ENCODE measurements at places on chromosomes 1 and 21.

- no peak for DNase-seq
Observed at GRCh38 chr1:200693327-200693726, 23.6 kb upstream of the DDX59 start.

DNA sequence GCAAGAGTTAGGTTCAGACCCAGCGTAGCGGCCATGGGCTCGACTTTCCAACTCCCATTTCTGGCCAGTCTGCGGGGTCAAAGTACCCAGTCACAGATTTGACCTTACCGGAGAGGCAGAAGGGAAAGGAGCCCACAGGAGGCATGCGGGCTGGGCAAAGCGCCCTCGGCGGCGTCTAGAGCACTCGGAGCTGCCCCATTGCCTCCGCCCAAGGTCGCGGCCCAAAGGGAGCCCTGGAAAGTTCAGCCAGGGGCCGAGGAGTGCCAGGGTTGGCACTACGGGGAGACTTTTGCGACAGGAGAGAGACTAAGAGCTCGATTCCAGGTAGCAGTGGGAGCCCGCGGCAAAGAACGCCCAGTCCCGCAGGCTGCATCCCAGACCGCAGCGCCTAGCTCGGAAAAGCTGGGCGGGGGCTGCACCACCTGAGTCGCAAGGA is 896 bp downstream of the KANK4 start:
- no peak for DNase-seq

- no peak for DNase-seq
Observed at GRCh38 chr1:39877231-39877778, 6.0 kb downstream of the TRIT1 start.

DNA sequence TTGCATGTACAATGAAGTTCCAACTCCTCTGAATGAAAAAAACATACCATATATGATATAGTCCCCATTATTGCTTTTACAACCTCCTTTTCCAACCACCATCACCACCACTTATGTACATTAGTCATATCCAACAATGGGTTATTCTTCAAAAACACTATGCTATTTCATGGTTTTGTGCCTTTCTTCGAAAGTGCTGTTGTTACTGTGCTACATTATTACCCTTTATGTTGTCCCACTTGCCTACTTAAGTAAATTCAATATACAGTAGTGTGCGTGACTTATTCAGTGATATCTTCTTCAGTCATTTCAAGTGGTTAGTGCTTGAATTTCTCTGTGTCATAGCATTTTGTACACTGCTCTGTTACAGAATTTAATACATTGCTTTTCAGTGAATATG is 105.3 kb downstream of the ASH1L start:
- DNase-seq, result no peak

DNA sequence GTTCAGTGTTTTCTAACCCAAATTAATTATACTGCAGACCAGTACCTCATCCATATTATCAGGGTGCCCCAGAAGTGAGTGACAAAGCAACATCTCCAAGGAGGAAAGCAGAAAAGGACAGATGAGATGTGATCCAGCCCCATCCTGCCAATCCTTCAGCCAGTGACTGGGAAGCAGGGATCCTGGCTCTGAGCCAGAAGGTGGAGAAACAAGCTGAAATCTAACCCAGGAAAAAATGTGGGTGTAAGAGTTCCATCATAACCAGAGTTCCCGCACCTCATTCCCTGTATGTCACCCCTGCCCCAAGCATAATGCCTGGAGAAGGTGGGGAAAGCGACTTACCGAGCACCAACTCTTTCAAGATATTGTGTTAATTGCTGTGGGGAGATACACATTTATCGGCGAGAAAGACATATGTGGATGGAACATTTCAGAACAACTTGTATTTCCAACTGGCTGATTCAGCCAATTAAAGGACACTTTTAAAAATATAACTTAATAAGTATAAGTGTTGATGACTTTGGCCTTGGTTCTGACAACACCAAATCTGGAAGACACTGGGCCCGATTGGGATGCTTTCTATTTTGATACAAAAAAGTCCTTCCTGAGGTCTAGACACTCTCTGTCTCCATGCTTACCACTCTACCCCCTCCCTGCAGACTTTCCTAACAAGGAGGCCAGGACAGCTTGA is 14.9 kb downstream of the PLEKHA6 start:
- no peak for DNase-seq

DNA sequence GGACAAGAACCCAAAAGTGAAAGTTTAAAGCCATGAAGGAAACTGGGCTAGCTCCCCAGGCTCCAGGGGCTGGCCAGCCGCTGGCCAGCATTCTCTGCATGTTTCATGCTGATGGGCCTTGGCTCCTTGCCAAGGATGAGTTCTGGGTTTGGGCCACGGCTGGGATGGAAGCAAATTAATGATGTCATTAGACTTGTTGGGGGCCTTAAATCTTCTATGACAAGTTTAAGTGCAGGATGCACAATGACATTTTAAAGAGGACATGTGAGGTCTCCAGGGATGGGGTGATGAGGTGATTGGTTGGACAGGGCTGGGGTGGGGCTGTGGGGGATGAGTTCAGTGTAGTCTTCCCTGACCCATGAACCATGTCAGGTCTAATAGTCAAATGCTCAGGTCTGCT is 199.6 kb downstream of the TRABD2B start:
- no peak for DNase-seq

GRCh38 chr1:63894627-63895265 is 120.9 kb downstream of the ROR1 start:
- no peak for DNase-seq

DNA sequence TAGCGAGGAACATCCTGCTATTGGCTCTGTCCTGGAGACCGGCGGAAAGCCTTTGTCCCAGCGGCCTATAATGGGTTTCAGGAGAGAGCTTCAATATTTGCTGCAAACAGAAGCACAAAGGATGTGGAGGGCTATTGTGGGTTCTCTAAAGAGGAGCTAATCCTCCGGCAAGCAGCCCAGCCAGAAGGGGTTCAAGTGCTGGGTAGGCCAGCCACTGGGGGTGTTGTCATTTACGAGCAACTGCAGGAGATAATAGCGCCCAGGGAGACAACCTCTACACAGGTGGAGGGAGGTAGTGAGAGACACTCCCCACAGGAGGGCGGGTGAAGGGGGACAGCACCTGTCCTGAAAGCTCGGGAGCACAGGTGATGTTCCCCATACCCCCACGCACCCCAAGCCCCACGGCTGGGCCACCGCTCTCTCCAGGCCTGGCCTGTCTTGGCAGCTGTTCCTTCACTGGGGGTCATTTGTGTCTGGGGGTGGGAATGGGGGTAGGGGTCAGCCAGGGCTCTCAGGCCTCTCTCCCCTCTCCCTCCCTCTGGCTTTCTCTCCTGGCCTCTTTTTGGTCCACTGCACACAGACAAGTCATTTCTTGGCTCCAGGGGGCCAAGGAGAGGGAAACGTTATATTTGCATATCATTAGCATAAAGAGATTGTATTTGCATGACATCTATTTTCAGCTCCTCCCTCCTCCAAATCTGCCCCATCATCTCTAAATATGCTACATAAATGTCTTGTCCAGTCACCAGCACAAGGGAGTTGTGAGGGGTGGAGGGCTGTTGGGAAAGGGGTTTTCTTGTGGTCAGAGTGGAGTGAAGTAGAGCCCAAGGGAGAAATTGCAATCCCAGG is 22.0 kb upstream of the SLC26A9 start:
- no peak for DNase-seq

DNA sequence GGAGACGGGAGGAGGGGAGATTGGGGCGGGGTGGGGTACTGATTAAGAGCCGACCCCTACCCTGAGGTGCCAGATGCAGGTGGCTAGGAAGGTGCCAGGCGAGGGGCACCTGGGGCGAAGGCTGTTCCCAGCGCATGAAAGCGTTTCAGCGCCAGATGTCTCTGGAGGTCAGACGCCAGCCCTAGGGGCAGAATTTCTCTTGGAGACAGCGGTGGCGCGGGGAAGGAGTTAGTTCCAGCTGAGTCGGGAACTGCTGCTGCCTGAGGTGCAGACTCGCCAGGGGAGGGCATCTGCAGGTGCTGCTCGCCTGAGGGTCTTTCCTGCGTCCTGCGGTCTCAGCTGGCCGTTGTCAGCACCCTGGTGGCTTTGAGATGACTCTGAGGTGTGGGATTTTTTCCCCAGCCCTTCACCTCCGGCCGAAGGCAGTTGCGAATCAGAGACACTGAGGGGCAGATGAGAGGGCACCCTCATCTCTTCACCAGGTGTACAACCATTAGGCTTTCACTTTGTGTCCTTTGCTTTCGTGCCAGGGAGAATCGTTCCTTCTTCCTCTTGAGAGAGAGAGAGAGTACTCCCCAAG is 539 bp downstream of the CGN start:
- no peak for DNase-seq

- DNase-seq, result no peak
Observed at GRCh38 chr1:47754221-47754620, 243.0 kb downstream of the TRABD2B start.

DNA sequence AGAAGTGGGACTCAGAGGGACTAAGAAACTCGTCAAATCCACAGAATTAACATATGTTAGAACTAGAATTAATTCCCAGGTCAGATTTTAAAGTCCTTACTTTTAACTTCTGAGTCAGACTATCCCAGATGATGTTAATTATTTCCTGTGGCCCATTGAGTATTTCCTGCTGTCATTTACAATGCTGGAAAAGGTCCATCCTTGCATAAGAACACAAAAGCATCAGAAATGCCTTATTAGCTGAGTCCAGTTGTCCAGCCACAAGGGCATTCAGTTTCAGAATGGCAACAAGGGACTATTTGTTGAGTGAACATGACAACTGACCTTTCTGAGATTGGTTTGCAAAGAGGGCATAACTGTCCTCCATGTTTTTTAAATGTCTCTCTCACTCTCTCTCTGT is 16.5 kb upstream of the HIVEP3 start:
- peak; percentile 86 for DNase-seq

DNA sequence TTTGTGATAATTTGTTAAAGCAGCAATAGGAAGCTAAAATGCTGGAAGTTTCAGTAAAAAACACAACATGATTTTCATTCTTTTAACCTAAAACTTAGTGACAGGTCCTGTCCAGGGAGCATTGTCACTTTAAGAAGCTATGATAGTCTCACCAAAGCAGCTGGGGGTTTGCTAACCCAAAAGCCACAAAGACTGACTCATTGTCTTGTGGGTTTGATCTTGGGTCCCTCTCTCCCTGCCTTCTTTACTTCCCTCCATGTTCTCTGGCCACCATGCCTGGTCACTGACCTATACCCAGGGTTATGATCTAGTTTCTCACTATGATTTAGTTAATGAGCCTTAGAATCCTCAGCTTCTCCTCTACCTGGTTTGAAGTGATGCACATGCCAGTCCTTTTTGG is 213.5 kb upstream of the PTGFR start:
- peak; percentile 84 for DNase-seq

GRCh38 chr1:175679981-175680652 is 63.3 kb downstream of the TNR start:
- DNase-seq, result no peak

DNA sequence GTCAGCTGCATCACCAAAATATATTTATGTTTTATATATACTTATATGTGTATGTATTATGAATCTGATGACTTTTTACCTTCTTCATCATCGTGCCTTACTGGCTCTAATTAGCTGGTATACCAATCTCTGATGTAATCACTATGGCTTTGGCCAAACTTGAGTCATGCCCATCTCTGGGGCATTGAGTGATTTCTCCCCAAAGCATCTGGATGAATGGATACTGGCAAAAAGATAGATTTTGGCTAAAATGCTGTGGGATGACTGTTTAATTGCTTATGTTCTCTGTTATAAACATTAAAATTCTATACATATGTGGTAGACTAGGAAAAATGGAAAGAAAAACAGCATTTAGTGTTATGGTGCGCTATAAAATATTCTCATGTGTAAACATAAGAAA is 19.6 kb downstream of the CDKN2C start:
- peak; percentile 64 for DNase-seq

- DNase-seq, result no peak
Observed at GRCh38 chr1:247409869-247410544, 6.0 kb upstream of the NLRP3 start.

DNA sequence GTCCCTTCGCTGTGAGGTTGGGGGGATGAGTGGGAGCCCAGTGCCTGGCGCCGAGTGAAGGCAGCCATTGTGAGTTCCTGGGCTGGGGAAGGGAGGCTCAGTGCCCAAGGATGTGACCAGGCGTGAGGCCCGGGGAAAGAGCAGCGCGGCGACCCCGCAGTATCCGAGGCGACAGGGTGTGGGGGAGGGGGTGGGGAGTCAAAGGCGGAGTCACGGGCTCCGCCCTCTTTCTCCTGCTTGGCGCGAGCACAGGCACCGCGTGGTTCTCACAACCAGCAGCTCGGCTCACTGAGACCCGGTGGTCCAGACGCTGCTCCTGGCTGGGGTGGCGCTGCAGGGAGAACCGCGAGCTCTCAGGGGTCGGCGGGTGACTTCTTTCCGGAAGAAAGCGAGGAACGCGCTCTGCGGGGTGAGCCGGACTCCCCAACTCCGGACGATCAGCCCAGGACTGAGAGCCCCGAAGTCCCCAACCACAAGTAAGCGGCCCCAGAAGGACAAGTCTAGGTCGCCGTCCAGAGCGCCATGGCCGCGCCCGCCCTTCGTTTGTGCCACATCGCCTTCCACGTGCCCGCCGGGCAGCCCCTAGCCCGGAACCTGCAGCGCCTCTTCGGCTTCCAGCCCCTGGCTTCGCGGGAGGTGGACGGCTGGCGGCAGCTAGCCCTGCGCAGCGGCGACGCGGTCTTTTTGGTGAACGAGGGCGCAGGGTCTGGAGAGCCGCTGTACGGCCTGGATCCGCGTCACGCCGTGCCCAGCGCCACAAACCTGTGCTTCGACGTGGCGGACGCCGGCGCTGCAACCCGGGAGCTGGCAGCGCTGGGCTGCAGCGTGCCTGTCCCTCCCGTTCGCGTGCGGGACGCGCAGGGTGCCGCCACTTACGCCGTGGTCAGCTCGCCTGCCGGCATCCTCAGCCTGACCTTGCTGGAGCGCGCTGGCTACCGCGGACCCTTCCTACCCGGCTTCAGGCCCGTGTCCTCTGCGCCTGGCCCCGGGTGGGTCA is at the start of gene HPDL:
Gene HPDL, plus strand, starts transcription at position 269 of the 997 bp plus-strand sequence. Its CDS starts 254 bp downstream, at position 523.
- peak; percentile 32 for DNase-seq

GRCh38 chr1:209356976-209357377 is 226.5 kb upstream of the CAMK1G start:
- DNase-seq, result no peak

DNA sequence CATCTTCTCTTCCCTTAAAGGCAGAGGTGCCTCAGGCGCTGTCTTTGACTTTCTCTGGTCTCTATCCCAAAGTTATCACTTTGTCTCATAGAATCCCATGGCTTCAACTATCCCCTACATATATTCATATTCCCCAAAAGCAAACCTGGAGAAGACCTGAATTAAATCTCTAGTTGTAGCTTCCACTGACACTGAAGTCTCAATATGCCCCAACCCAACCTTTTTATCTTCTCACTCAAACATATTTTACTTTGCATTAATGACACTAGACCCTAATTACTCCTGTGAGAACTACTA is 354.5 kb upstream of the DUSP10 start:
- DNase-seq, result no peak

GRCh38 chr1:228457017-228457395 is 30.2 kb upstream of the RNF187 start:
- DNase-seq, result no peak

Measured in AG10803 (cell line).